ENCODE measurements at places on chromosomes 12 and 14.

DNA sequence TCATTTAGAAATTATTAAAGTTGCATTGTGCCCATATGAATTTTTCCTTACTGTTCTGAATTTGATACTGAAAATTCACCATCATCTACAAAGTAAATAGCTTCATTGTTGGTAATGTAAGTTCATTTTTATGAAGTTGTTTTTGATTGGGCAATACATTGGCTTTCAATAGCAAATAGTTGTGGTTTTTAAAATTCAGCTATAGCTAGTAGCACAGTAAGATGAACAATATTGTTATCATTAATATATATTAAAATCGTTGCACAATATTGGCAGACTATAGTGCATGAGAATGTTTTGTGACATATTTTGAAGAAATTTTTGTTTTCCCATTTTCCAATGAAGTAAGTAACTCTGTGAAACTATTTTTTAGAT lies 575.0 kb downstream of the PRKD1 start:
- DNase-seq, result no peak

- DNase-seq, result no peak
Measured at GRCh38 chr14:67417633-67418032, 5.7 kb upstream of the PLEK2 start.

DNA sequence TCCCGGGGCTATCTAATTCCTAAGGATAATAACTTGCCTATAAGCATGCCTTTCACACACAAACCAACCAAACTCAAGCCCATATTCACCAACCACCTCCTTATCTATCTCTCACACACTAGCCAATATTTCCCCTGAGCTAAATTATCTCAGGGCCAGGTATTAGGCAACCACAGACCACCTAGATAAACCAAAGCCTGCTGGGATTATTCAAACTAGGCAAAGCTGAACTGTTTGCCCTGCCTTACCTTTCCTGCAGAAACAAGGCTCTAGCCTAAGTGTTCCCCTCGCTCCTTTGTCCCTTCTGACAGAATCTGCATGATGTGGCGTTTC lies 114.7 kb upstream of the EEA1 start:
- no peak for DNase-seq

DNA sequence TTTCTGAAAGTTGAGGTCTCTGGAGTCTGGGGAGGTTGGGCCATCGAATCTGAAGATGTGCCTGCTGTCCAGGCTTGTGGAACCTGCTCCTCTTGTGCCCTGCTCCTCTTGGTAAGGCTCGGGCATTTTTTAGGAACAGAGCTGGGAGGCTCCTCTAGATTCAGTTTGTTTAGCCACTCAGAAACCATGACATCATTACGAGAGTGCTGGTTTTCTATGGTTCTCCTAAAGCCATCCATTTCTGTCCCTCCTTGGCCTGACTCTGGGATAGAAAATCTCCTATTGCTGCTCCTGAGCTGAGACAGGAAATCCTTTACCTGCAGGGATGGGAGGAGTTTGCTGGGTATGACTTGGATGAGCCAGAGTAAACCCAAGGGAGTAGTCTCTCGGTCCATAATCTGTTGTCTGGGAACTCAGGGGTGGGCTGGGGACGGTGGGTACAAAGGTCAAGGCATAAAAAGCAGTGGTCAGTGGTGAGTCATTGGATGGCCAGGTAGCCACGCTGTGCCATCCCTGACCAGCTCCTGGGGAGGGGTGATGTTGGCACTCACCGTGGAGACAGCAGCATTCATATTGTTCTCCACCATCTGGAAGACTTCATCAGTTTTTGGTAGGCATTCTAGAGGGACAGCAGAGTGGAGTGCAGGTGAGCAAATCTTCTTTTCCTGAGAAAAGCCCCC lies 2.4 kb upstream of the ADCY4 start:
- no peak for DNase-seq

DNA sequence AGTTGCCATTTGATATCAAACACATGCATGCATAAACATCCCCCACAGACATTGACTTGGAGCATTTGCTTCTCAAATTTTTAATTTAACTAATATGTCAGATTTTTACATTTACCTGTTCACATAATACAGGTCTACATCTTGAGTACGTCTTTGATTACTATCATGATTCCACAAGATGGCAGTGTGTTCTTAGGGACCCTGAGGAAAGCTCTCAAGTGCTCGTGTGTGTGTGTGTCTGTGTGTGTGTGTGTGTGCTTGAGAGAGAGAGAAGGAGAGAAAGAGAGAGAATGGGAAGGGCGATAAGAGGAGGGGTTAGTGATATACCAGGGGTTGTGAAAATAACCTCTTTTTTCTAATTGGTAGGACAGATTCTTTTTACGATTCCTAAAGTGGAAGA lies 167.1 kb upstream of the OR4E1 start:
- DNase-seq, result no peak

GRCh38 chr14:77565289-77565993 lies 51.0 kb downstream of the SPTLC2 start:
- DNase-seq, result no peak

All from NCI-H1417 (cell line).